Mammary epithelial cell (primary cell): ENCODE measurements at places on chromosomes 2 and 18. TPM values are rescaled to one million over a fixed set of nuclear protein-coding genes. Genes with fewer than 3 reads are reported as not detected.

The NEU4 gene
- total RNA-seq = not detected

The ITSN2 gene
- total RNA-seq = 34.2 and 43.0 TPM in 2 replicates

The PKDCC gene
- 0.17 TPM for total RNA-seq

The DNAJB2 gene
- total RNA-seq = 110 TPM

The MBD1 gene
- total RNA-seq = 196 and 333 TPM in 2 replicates

The SERPINB3 gene
- 0.75 and 2.4 TPM in 2 replicates for total RNA-seq

The UGT1A6 gene
- 5.6 and 6.3 TPM in 2 replicates for total RNA-seq

The CLK1 gene
- 55.2 TPM for total RNA-seq

The CASP8 gene
- 17.7 TPM for total RNA-seq

The VWC2L gene
- not detected in 2 replicates for total RNA-seq

The C2orf81 gene
- total RNA-seq = 8.9 and 9.5 TPM in 2 replicates

The SCG2 gene
- not detected for total RNA-seq

The ARHGEF33 gene
- total RNA-seq = 0.19 and 0.32 TPM in 2 replicates
